ENCODE measurements at places on chromosomes 4 and X.

DNA sequence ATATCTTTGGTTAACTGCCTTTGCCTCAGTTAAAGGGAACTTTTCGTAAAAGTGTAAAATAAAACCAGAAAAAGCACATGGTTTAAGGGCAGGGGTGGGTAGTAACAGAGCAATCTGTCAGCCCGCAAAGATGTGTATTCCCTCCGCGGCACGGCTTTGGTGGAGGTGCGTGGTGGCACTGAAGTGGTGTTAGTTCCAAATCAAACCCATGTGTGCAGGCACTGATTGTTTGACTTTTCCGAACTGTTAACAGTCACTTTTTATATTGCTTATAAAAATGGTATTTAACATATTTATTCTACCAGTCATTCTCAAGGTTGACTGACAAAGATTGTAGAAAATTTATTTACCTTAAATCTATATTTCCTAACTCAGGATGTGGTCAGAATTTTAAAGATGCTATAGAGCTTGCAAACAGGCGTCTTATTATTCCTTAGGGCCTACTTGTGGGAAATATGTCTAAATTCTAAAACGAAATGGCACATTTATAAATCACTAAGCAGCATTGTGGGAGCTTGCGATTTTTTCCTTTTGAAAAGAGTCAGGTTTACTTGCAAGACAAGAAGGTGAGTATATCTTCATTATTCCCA, 272.7 kb upstream of the PCDH18 start:
- DNase-seq, result no peak

DNA sequence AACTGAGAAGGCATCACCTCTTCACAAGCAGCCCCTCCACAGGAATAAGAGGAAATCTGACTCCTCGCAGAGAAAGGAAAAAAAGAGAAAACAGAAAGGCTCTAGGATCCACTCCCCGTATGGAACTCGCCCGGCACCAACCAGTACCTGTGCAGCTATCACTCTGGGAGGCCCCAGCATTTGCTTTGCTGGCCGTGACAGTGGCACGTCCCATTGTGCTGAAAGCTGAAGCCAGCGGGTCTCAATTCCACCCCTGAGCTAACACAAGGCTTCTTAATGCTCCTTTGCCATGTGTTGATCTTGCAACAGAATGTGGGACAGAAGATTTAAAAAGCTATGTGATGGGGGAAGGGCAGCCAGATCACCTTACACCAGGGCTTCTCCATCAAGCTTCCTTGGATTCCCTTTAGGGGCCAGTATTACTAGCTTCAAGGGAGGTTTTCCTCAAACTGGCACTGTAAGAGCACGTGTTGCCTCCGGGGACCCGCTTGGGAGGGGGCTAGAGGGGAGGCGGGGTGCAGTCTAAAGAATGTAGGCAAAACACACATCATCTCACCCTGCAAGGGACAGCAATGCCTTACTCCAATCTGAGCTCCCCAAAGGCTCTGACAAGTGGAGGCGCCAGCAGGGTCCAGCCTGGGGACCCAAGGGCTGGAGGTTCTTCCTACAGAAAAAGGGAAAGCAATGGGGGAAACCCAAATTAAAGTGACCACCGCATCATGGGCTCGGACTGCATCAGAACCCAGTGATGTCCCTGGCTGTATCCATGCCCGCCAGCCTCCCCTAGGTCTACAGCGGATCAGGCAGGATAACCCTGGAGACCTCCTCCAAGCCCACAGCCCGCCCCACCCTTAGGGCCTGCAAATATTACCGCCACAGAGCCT, 1.2 kb downstream of the USP46 start:
- DNase-seq, result peak; percentile 47

DNA sequence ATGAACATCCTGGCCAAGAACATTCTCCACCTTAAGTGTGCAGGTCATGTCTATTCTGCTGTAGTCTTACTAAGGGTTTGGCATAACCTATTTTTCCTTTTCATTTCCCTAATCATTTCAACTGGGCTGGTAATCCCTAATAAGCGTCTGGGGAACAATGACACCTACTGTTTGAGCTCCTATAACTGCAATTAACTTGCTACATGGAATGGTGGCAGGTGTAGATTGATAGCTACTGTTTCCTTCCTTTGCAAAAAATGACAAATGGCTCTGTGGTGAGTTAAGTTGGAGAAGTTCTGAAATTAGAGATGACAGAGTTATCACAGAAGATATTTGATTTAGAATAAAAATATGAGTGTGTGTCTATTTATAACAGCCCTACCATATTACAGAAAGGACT, 104.5 kb upstream of the NAP1L5 start:
- no peak for DNase-seq

GRCh38 chr4:178026999-178027398, 584.8 kb upstream of the AGA start:
- no peak for DNase-seq

GRCh38 chrX:108601276-108601675, 135.1 kb downstream of the IRS4 start:
- no peak for DNase-seq

- DNase-seq, result no peak
Observed at GRCh38 chr4:153729895-153730294, 29.9 kb downstream of the RNF175 start.

GRCh38 chrX:47311932-47312774, 58.2 kb upstream of the ZNF157 start:
- DNase-seq, result peak; percentile 59

- DNase-seq, result no peak
Observed at GRCh38 chr4:185591679-185592141, 56.4 kb upstream of the PDLIM3 start.

DNA sequence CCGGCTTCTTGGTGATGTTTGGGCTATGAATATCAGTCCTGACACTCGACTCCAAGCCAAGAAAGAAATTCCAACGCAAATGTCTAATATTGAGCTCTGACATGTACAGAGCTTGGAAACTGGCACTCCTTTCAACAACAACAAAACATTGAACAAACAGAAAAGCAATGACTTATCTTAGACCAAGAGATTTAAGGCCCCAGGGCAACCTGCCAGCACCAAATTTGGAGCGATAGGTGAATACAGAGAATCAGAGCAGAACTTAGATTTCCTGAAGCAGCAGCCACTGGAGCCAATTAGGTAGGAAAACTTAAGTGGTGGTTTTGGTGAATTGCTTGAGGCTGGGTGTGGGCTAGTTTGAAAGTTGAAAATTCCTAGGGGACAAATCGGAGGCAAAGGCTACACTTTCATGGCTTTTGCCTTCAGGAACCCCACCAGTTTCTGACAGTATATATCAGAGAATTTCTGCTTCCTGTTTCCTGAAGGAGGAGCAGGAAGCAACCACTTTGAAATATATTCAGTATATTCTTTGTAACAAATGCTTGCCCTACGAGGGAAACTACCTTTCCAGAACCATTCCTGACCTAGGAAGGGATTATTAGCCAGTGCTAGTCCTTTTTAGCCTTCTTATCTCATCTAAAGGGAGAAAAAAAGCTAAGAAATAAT, 10.1 kb upstream of the FMR1 start:
- no peak for DNase-seq

- no peak for DNase-seq
Observed at GRCh38 chrX:14420841-14421240, 108.5 kb upstream of the GLRA2 start.

GRCh38 chr4:26104056-26104685, 190.2 kb downstream of the SMIM20 start:
- DNase-seq, result no peak

GRCh38 chrX:47815901-47816845, 20.5 kb upstream of the ZNF81 start:
- DNase-seq, result no peak

- no peak for DNase-seq
Observed at GRCh38 chrX:3384327-3384726, 37.9 kb upstream of the MXRA5 start.

DNA sequence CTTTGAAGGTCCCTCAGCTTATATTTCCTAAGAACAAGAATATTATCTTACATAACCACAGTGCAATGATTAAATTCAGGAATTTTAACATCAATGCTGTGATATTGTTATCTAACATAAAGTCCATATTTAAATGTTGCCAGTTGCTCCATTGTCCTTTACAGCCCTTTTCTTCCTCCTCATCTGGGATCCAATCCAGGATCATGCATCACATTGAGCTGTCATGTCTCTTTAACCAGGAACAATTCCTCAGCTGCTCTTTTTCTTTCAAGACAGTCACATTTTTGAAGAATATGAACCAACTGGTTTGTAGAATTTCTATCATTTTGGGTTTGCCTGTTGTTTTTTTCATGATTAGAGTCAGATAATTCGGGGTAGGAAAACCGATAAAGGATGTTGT, 12.0 kb downstream of the TMSB4X start:
- peak; percentile 35 for DNase-seq

GRCh38 chr4:26074712-26075430, 160.9 kb downstream of the SMIM20 start:
- DNase-seq, result no peak

DNA sequence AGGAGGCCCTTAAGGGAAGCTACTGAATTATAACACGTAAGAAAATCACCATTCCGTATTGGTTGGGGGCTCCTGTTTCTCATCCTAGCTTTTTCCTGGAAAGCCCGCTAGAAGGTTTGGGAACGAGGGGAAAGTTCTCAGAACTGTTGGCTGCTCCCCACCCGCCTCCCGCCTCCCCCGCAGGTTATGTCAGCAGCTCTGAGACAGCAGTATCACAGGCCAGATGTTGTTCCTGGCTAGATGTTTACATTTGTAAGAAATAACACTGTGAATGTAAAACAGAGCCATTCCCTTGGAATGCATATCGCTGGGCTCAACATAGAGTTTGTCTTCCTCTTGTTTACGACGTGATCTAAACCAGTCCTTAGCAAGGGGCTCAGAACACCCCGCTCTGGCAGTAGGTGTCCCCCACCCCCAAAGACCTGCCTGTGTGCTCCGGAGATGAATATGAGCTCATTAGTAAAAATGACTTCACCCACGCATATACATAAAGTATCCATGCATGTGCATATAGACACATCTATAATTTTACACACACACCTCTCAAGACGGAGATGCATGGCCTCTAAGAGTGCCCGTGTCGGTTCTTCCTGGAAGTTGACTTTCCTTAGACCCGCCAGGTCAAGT, 6.9 kb upstream of the MSANTD1 start:
- peak; percentile 43 for DNase-seq

GRCh38 chr4:5034206-5034605, 14.9 kb upstream of the CYTL1 start:
- DNase-seq, result no peak

Measured in HCEC 1CT (cell line).